ENCODE measurements at places on chromosomes 4 and X.

DNA sequence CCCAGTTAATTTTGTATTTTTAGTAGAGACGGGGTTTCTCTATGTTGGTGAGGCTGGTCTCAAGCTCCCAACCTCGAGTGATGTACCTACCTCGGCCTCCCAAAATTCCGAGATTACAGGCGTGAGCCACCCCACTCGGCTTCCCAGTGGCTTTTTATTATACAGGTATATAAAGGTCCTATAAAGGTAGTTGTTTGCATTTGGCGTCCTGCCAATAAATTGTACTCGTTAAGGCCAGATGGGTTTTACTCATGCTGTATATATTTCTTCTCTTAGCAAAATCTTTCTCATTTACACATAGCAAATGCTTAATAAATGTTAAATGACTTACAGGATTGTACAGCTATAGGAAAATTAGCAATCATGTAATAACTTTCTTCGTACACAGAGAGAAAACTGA lies 6.9 kb downstream of the SHROOM3 start:
- DNase-seq, result no peak

- DNase-seq, result no peak
Observed at GRCh38 chr4:6332042-6332668, 62.5 kb downstream of the WFS1 start.

GRCh38 chr4:686413-687040 lies 2.4 kb downstream of the SLC49A3 start:
- DNase-seq, result no peak

DNA sequence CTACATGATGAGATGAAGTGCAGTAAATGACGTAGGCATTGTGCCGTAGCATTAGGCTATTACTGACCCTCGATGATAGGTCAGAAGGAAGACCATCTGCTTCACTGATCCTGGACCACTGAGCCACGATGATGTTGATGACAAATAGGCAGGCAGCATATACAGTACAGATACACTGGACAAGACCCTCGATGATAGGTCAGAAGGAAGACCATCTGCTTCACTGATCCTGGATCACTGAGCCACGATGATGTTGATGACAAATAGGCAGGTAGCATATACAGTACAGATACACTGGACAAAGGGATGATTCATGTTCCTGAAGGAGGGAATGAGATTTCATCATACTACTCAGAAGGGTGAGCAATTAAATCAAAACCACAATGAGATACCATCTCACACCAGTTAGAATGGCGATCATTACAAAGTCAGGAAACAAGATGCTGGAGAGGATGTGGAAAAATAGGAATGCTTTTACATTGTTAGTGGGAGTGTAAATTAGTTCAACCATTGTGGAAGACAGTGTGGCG lies 50.9 kb downstream of the BEND4 start:
- peak; percentile 21 for DNase-seq

DNA sequence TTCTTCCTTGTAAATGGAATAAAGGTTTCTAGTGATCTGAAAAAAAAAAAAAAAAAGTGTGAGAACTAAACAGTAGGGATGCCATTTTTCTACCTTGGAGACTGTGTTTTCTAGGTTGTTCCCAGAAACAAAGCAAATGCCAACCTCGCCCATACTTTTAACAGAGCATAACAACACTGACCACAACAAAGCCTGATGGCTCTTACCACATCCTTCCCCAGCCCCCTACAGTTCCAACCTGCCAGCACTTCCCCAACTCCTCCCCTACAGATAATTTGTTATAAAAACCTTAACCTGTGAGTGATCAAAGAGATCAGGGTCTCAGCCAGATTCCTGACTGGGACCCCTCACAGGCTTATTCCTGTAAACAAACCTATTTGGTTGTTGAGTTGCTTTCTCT lies 940.0 kb downstream of the SH3BGRL start:
- DNase-seq, result no peak

DNA sequence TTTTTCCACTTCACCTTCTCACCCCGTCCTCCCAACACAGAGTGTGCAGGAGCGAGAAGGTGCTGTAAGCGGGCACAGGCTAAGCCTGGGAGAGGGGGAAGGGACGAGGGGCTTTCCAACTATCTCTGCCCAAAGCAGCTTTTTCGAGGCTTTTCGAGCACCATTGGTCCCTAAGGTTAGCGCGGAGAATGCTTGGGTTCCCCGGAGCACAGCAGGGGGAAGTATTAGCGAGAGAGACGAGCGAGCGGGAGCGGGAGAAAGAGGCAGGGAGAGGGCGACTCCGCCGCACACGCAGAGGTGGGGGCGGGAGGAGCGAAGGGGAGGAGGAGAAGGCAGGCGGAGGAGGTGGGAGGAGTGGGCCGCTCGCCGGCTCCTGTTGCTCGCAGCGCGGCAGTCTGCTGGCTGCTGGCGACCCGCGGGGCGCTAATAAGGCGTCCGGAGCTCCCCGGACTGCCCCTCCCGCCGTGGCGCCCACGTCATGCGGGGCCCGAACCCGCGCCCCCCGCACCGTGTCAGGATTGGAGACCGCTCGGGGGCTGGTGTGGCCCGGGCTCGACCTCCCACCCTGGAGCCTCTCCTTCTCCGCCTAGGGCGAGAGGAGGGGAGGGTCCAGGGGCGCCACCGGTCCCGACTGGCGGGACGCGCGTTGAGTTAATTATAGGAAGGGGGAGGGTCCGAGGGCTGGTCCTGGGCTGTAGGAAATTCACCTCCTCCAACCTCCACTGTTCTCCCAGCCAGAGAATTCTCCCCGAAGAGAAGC lies at the start of gene ADAMTS3:
TSS of gene ADAMTS3 (minus strand) at position 263 of the 760 bp plus-strand sequence. CDS start 459 bp downstream, outside the sequence.
- DNase-seq, result peak; percentile 73

GRCh38 chrX:92270936-92271855 lies 492.0 kb downstream of the PCDH11X start:
- no peak for DNase-seq

DNA sequence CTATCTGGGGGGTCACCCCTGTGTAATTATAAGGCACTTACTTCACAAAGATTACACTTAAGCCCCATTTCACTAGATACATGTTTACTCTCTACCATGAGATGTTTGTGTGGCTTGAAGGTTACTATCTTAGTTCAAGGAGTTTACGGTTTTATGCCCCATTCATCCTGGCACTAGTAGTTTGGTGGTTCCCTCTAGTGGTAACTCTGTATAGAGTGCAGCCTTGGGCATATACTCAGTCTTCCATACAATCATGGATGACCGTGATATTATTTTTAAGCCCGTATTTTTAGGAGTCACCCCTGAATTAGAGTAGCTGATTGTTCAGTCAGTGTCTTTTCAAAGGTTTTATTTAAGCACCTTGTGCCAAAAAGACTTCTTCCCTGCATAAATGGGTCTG lies 109.9 kb upstream of the FAM47C start:
- peak; percentile 0 for DNase-seq

- DNase-seq, result no peak
Observed at GRCh38 chr4:59818656-59819055, 1381.5 kb upstream of the ADGRL3 start.

DNA sequence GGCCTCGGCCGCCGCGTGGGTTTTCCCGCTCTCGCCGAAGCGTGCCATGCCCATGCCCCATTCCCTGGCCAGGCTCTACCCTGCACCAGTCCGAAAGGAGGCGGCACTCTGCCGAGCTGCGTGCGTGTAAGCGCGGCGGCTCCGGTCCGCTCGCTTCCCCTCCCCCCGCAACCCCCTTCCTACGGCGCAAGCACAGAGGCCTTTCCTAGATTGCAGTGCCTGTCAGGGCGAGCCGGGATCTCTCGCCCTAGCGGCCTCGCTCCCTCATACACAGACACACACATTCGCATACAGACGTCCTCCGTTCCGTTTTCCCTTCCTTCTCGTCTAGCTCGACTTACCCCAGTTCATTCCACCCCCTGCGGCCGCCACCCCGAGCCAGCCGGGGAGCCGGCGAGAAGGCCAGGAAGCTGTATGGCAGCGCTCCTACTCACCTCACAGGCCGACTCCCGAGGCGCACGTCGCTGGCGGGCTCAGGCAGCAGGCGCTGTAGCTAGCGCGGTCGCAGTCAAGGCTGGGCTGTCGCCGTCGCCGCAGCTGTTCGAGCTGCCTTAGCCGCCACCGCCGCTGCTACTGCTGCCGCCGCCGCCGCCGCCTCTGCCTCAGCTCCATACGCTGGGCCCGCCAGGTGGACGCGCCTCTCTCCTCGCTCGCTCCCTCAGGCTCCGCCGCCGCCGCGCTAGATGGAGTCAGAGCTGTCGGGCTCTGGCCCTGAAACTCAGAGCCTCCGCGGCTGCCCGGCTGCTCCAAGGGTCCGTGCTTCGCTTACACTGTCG lies 615 bp downstream of the NEXMIF start:
- peak; percentile 7 for DNase-seq

DNA sequence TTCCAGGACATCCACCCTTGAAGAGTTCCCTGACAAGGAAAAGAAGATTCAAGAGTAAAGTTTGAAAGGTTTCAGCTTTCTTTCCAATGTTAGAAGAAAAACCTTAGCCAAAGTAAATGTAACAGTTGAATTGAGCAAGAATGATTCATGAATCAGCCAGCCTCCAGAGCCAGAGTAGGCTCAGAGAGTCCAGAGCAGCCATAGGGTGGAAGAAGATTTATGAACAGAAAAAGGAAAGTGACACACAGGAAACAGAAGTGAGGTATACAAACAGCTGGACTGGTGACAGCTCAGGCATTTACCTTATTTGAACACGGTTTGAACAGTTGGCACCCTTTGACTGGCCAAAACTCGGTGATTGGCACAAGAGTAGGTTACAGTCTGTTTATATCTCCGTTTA lies 63.2 kb downstream of the QDPR start:
- peak; percentile 69 for DNase-seq

DNA sequence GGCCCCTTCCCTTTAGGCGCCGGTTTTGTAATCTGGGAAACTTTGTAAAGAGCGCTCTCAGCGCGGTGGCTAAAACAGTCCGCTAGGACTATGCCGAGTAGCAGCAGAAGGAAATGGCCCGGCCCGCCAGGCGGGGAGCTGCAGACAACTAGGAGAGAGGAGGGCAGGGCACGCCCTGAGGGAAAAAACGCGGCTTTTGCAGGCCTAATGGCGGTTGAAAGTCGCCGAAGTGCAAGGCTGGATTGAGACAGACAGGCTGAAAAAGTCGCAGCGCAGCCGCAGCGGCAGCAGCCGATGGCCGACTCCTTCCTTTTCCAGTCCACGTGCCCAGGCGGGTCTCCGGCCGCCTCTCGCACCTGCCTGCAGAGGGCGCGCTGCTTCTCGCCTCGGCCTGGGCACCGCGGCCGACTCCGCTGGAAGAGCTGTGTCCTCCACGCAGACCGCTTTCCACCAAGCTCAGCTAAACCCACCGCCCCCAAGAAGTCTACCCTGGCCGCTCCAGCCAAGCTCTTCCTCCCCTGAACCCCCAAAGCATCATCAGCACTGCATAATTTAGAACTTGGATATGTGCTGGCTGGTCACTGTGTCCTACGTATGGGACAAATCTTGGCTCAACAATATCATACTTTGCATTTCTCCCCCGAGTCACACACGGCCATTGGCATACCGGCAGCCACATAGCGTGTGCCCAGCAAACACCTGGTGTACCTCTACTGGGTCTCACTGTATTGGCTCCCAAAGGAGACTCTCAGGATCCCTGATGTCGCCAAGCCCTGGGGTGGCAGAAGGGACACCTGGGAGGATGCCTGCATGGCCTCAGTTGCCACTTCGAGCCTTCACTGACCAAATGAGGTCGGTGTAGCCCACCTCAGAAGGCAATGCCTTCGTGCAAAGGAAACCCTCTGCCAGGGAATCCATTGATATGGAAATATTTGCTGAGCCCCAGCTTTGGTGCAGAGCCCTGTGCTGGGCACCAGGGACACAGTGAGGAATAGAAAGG lies 14.5 kb downstream of the SLC25A5 start:
- peak; percentile 53 for DNase-seq

- DNase-seq, result peak; percentile 1
Observed at GRCh38 chrX:3962511-3963311, 249.3 kb upstream of the PRKX start.

GRCh38 chr4:7472442-7473013 lies 37.8 kb upstream of the PSAPL1 start:
- DNase-seq, result no peak

GRCh38 chr4:57943682-57944081 lies 833.5 kb upstream of the IGFBP7 start:
- peak; percentile 42 for DNase-seq

- no peak for DNase-seq
Observed at GRCh38 chr4:57777876-57778275, 667.7 kb upstream of the IGFBP7 start.

GRCh38 chr4:168683595-168683994 lies 186.7 kb downstream of the PALLD start:
- DNase-seq, result peak; percentile 55

DNA sequence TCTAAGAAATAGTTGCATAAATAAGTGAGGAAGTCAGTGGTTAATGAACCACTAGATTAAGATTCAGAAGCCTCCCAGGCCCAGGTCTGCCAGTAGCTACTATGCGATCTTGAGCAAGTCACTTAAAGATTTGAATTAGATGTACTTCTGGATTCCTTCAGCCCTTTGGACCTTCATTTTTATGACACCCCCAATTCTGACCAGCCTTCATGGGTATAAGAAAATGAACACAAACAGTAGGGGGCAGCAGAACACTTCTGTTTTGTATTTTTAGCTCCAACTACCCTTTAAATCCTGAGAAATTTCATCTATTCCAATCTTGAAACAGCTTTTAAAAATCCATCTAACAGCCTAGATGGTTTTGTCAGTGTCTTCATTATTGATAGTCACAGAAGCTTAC lies 19.0 kb downstream of the TMEM47 start:
- peak; percentile 28 for DNase-seq

- peak; percentile 38 for DNase-seq
Observed at GRCh38 chr4:23937173-23937572, 47.3 kb upstream of the PPARGC1A start.

- DNase-seq, result no peak
Observed at GRCh38 chrX:43853225-43853828, 28.9 kb downstream of the MAOB start.

GRCh38 chr4:158666892-158667291 lies 4.8 kb downstream of the C4orf46 start:
- no peak for DNase-seq

GRCh38 chr4:17082186-17082585 lies 183.7 kb upstream of the LDB2 start:
- DNase-seq, result peak; percentile 76
